CD4-positive, alpha-beta T cell treated with Interleukin-17A for 1 hour (primary cell): ENCODE measurements at places on chromosomes 7 and 10.

DNA sequence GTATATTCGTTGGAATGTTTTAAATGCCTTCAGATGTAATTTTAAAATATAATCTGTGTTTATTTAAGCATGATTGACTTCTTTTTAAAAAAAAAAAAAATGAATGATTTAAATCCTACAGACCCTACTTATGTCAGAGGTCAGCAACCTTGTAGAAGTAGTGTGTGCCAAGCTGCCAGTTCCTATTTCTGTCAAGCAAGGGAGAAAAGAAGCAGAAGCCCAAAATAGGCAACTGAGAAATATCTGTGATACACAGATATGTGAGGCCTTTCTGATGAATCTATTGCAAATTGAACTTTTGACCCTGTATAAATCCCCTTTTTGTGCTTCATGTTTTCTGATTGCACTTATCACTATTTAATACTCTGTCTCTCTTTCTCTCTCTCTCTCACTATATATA is 199.5 kb downstream of the LRRN3 start:
- no peak for DNase-seq

DNA sequence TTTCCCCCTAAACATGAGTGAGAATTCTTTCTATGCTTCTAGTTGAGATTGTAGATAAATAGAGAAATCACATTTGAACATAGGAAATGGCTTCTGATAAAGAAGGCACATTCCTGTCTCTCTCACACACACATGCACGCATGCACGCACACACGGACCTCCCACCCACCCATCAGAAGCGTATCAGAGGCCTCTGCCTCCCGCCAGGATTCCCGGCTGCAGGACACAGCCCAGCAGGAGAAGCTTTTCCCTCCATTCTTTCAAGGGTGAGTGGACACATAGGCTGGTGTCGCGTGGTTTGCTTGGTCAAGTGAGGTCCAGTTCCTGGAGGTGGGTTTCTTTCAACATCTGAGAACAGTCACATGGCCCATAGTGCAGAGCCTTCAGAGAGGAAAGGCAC is 34.2 kb downstream of the KLF6 start:
- DNase-seq, result no peak

GRCh38 chr7:128204455-128204854 is 36.6 kb upstream of the LEP start:
- DNase-seq, result no peak

GRCh38 chr7:3307435-3307834 is 6.4 kb downstream of the SDK1 start:
- no peak for DNase-seq

DNA sequence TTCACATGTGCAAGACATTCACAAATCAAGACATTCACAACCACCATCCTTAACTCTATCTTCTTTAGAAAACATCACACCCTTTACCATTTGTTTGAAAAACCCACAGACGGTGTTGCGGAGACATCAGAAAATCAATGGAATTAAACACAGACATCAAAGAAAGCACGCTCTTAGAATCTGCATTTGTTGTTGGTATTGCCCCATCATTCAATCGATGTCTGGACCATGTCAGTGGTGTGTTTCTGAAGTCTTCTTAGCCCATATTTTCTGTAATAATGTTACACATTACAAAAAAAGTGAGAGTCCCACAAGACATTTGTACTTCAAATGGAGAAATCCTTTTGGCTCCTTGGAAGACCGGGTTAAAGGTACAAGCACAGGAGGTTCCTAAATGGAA is 173.9 kb upstream of the AOAH start:
- no peak for DNase-seq

DNA sequence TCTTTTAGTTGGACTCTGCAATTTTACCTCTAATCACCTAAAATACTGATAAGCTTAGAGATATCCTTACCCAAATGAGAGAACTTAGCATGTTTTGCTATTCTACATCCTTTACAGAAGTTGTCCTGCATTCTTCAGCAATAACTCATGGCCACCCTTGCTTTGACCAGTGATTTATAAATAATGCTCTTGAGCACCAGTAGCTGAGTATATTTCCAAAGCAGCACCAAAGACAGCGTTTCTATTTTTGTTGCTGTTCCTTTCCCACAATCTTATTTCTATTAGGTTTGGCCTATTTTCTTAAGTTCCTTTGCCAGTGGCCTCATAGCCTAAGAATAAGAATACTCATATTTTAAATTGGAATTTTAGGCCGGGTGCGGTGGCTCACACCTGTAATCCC is 15.0 kb downstream of the ARPC1A start:
- no peak for DNase-seq

DNA sequence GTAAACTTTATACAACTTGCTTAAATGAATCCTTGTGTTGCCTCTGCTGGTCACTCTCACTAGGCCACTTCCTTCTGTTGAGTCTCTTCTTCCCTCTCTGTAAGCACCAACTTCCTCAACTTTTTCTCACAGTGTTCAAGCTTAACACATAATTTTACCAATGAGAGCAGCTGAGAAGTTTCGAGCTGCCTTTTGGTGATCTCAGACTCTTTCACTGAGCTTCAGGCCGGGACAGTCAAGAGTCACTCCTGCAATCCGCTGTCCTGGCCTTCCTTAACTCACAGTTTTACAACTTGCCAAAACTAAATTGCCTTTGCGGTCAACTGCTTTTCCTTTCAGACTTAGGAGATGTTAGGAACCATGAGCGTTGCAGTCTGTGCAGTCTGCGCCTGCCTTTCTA is 47.4 kb downstream of the PRPF18 start:
- DNase-seq, result no peak

- no peak for DNase-seq
Observed at GRCh38 chr10:12834116-12834665, 167.3 kb downstream of the CCDC3 start.

GRCh38 chr10:121771966-121772365 is 155.9 kb downstream of the ATE1 start:
- DNase-seq, result no peak

- DNase-seq, result no peak
Observed at GRCh38 chr10:126397640-126398382, 9.5 kb upstream of the ADAM12 start.

DNA sequence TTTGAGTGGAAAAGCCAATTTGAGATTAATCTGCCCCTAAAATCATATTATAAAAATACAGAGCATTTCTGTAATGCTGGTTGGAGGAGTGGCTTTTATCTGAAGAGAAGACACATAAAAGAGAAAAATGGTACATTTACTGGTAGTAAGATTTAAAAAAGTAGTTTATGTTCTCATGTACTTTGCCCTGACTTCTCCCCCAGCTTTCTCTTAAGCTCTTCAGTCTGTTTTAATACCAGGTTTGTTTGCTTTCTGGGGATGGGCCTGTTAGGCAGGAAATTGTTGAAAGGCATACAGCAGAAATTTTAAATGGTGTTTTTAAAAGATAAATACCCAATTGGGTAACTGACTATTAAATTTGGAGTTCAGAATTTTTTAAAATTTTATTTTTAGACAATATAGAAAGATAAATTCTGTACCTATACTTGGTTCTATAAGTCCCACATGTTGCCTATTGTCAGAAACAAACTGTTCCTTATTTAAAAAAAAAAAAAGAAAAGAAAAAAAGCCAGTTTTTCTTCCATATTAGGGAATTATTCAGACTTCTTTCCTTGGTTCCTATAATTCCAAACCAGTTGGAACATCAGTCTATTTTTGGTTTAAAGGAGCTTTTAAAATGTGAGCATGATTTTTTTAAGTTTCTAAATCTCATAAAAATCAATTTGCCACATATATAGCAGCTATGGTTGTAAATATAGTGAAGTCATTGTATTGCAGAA is 136.6 kb downstream of the ARID5B start:
- DNase-seq, result no peak

GRCh38 chr7:87151729-87152111 is 533 bp upstream of the DMTF1 start:
- DNase-seq, result no peak

DNA sequence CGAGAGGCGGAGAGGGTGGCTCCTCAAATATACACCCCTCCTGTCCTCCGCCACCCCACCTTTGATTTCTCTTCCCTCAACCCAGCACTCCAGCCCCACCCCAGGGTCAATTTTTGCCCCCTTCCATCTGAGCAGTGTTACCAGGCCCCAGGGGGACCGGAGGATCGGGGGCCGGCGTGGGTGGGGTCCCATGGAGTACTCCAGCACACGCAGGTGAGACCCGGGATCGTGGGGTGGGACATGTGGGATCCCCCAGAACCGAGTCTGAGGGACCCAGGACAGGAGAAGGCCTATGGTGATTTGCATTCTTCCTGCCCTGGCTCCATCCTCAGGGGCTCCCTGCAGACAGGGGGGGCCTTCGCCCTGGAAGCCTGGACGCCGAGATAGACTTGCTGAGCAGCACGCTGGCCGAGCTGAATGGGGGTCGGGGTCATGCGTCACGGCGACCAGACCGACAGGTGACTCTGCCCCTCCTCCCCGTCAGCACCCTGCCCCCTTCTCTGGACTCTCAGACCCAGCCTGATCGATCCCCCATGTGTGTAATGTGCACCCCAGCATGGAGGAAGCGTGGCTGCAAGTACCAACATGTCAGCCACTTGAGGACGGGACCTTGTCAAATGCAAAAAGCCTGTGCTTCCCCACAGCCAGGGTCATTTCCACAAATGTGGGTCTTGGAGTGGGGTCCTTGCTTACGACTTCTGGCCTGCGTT is 744 bp downstream of the TRIP6 start:
- DNase-seq, result no peak

DNA sequence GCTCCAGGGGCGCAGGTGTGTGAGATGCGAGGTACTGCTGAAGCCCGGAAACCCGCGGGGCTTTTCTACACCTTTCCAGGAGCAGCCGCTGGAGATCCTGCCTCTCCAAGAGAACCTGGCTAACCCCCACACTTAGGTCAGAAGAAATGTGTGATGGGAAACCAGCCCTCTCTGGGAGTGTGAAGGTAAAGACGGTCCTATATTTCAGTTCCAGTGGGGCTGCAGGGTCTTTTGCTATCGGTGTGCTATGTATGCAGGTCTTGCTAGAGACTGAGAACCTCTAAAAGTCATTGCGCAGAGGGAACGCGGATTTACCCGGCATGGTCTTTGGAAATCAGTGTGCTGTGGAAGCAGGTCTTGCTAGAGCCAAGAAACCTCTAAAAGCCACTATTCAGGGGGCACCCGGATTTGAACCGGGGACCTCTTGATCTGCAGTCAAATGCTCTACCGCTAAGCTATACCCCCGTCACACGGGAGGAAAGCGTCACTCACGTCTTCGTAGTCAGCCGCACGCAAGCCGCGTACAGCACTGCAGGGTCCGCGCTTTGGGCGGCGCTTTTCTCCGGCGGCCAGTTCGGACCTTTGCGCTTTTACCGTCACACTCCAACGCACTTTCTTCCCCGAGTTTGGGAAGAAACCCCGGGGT is 46.0 kb downstream of the ZNF777 start:
- peak; percentile 71 for DNase-seq

GRCh38 chr10:49083261-49083660 is 32.1 kb downstream of the VSTM4 start:
- no peak for DNase-seq

DNA sequence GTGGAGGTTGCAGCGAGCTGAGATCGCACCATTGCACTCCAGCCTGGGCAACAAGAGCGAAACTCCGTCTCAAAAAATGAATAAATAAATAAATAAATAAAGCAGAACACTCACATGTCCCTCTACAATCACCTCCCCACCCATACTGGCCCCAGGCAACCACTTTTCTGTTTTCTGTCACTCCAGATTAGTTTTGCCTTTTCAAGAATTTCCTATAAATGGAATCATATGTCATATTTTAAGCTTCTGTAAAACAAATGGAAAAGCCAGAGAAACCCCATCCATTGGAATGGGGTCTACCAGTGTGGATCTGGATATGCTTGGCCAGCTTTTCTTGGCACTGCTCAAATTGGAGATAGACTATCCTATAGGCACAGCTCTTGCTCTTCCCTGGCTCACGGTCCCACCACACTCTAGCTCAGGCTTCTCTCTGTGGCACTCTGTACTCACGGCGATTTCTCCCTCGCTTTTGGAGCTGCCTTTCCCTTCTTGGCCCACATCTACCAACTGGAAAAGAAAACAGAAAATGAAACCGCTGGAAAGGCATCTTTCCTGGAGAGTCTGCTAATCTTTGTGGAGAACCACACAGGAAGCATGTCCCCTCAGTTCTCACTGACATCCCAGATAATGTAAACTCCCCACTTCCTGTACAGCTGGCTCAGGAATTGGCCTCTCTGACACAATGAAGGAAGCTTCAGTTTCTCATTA is 210.1 kb downstream of the JCAD start:
- no peak for DNase-seq

- DNase-seq, result no peak
Observed at GRCh38 chr7:21771266-21771665, 174.4 kb downstream of the CDCA7L start.

DNA sequence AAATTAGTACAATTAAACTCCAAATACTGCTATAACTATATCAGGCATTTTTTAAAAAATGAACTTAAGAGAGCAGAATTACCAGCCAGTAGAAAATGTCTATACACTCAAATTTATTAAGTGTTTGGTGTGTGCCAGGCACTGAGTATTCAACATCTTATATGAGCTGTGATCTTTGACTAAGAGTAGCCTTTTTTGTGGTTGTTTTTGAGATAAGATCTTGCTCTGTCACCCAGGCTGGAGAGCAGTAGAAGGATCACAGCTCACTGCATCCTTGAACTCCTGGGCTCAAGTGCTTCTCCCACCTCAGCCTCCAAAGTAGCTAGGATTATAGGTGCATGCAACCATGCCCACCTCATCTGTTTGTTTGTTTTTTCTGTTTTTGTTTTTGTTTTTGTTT is 102.5 kb upstream of the CELF2 start:
- DNase-seq, result no peak

DNA sequence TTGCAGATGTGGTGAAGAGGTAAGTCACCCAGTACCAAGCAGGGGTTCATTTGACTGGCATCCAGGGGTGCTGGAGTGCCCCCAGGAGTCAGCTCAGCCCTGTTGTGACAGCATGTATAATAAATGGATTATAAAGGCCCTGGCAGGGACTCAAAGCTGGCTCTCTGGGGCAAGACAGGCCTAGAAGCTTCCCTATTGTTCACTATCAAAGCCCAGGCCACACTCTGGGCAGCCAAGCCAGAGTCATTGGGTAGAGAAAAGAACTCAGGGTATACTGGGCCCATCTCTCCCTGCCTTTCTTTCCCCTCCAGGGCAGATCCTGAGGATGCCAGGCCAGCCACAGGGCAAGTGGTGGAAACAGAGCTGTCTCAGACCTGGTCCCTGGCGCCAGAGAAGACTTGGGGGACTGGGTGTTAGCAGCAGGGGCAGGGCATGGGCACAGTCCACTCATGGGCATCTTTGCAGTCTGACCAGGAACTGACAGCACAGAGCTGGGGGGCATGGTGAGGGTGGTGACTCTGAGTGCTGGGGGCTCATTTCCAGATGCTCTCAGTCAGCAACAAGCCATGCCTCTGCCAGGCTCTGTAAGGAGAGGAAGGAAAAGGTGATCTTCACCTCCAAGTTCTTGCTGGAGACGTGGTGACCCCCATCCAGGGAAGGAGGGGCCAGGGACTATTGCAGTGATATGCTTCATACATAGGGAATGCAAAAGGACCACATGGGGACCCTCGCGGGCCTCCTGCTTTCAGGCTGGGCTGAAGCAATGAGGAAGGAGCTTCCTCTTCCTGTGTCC is 11.7 kb downstream of the RBP3 start:
- no peak for DNase-seq

GRCh38 chr10:98389398-98389797 is 25.6 kb downstream of the PYROXD2 start:
- no peak for DNase-seq

- DNase-seq, result no peak
Observed at GRCh38 chr10:122590153-122590552, 29.6 kb downstream of the DMBT1 start.

- DNase-seq, result no peak
Observed at GRCh38 chr7:80106498-80107113, 28.0 kb upstream of the GNAI1 start.
